ENCODE measurements at places on chromosomes 5 and 9.

DNA sequence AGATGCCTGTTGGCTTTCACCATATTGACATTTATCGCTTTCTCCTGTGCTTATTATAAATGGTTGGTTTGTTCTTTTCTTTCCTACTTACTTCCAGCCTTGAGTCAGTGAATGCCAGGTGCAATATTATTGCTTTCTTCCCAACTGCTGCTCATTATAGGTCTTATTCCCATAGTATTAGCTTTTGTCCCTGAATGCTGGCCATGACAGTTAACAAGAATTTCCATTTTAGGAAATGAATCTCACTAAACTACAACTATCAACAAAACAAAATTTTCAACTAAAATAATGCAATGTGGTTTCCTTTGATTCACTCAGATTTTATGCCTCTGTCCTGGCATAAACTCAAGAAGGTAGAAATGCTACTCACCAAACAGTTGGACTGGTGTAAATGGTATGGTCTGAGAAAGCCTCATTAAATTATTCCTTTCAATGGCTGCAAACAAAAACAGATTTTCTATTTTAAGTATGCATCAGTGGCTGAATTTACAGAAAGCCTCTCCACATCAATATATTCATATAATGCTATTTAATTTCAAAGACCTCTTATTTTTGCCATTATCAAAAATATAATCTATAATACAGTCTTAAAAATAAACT, 145.4 kb downstream of the TRPM6 start:
- no peak for DNase-seq

DNA sequence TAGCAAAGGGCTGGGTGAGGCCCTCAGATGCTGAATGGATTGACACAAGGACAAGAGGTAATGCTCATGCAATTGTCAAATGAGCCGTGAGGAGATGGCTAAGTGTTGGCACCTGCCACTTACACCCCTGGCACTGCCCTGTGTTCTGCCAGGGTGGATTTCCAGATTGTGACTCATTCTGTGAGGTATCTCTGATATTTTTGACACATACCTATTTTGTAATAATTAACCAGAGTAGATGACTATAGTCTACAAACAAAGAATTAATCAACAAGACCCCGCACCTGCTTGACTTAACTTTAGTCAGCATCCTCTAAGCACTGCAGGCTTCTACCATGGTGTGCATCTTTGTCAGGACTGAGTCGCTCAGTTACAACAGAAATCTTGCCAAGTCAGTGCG, 200.8 kb downstream of the DIRAS2 start:
- DNase-seq = no peak

GRCh38 chr5:56259002-56259511, 25.9 kb upstream of the ANKRD55 start:
- DNase-seq = no peak

- no peak for DNase-seq
These were observed 52.4 kb downstream of the USP20 start for GRCh38 chr9:129887334-129888292.

GRCh38 chr9:16656432-16657169, 213.9 kb downstream of the BNC2 start:
- DNase-seq = no peak

GRCh38 chr5:11383506-11384095, 520.6 kb downstream of the CTNND2 start:
- no peak for DNase-seq

DNA sequence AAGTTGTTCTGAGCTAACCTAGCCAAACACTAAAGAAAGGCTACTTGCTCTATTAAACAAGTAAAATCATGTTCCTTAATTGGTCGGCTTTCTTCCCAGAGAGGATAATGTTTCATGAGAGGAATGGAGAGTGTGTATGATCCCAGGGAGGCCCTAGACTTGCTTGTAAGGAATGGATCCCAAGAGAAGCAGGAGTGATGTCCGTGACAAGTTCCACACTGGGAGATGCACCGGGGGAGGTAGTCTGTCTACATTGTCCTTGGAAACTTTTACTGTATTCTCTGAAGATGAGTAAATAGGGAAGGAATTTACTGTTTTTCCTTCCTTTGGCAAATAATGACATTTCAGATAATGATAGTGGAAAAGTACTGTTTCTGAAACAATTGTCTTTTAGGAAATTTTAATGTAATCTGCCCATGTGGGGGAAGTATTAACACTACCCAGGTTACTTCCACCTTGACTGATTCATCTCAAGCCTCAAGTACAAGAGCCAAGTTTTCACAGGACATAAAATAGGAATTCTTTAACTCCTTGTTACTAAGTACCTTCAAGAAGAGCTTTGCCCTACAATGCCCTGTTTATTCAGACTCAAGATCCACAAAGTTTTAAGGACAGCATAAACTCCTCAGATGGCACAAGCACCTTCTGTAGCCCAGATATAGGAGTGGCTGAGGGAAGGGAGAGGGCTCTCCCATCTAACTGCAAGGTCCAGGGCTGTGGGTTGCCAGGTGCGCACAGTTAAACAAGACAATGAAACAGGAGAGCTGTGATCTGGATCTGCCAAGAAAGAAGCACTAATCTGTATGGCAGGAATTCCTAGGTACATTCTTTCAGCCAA, 152.1 kb downstream of the GNA14 start:
- no peak for DNase-seq

- peak; percentile 68 for DNase-seq
These were observed 59.5 kb upstream of the PCA3 start for GRCh38 chr9:76704593-76705204.

GRCh38 chr9:133709691-133710571, 28.2 kb downstream of the SARDH start:
- no peak for DNase-seq

- DNase-seq = no peak
These were observed 16.8 kb downstream of the SNX18 start for GRCh38 chr5:54534191-54535004.

GRCh38 chr5:116404016-116404415, 170.6 kb downstream of the SEMA6A start:
- DNase-seq = no peak

GRCh38 chr5:73901455-73901854, 275.5 kb downstream of the ARHGEF28 start:
- no peak for DNase-seq
